ENCODE measurements at places on chromosomes 5 and 9. TPM values are rescaled to one million over a fixed set of nuclear protein-coding genes. Genes with fewer than 3 reads are reported as not detected.
A peak's percentile ranks its signal among the peaks of the same experiment; 100 is the strongest.

GRCh38 chr5:4987431-4987830, 152.7 kb upstream of the ADAMTS16 start:
- H3K27ac ChIP-seq: no peak overlapping the region
- no peaks in the 10 kb centered on the region for H3K27me3 ChIP-seq
- no peak for DNase-seq
- no peaks in the 10 kb centered on the region for H3K4me1 ChIP-seq
- no peak overlapping the region for H3K4me3 ChIP-seq
- no peaks in the 10 kb centered on the region for H3K36me3 ChIP-seq

The SH3GLB2 gene
- 88.4 TPM for total RNA-seq

DNA sequence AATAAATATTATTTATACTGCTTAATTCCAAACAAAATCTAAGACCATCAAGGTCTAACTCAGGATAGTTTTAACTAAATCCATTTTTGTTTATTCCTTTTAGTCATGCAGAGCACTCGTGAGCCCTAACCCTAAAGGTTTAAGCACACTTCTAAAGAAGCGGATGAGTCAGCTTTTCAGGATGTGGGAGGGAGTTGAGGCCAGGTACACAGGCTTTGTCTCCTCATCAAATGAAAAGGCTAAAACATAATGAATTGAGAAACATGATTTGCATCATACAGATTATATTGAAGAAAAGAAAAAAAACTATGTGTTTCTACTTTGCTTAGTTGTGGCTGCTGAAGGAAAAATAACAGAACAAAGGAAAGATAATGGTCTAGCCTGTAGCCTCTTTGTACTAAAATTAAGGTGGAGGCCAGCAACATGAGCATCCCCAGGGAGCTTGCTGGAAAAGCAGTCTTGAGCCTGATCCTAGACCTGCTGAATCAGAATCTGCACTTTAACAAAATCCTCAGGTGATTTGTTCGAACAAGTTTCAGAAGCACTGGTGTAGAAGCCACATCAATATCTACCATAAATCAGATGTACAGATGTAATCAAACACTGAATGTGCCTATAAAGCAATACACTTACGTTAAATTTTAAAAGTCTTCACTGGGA, 21.1 kb upstream of the ISCA1 start:
- no peaks in the 10 kb centered on the region for H3K27me3 ChIP-seq
- no peak for DNase-seq
- no peaks in the 10 kb centered on the region for H3K4me1 ChIP-seq

DNA sequence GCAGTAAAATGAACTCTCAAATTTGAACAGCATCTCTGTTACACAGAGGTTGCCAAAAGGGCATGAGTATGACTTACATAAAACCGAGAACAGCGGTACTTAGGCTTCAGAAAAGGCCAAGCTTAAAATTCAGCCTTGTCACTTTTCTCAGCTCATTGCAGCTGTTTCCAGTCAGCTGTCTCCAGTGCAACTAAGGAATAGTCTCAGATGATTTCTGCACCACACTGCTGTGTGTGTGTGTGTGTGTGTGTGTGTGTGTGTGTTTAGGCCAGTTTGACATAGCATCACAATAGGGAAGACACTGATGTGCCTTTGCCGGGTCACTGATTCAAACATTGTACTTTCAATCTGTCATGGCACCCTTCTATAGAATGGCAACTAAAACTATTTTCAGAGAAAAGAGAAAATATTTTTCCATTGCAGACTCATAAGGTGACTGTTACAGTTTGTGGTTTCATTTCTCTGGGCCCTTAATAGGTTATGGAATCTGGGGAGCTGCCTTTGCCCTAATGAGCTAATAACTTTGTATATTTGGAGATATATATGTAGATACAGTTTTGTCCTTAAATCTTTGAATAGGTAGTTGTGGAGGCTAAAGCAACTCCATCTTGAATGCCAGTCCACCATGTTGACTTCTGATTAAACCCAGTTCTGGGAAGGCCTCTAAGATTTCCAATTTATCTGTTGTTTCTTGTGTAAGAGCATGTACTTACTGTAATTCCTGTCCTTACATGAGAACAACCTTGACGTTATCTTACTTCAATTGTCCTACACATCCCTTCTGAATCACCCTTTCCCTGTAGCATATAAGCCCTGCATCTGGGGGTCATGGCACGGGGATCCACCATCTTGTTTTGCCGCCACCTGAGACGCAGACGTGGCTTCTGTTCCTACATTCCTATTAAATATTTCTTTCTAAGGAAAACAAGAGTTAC, 4.5 kb downstream of the LSM11 start:
- DNase-seq: no peak
- peaks cover 10% of the 10 kb centered on the region for H3K36me3 ChIP-seq
- H3K4me3 ChIP-seq: no peak overlapping the region
- no peaks in the 10 kb centered on the region for H3K27me3 ChIP-seq

GRCh38 chr5:10724781-10725507, 36.1 kb downstream of the DAP start:
- DNase-seq: no peak
- peaks cover 6% of the 10 kb centered on the region for H3K36me3 ChIP-seq
- peak overlapping the region; percentile 59 for H3K27ac ChIP-seq
- H3K27me3 ChIP-seq: no peaks in the 10 kb centered on the region
- peaks cover 24% of the 10 kb centered on the region for H3K4me1 ChIP-seq
- H3K4me3 ChIP-seq: no peak overlapping the region

- H3K36me3 ChIP-seq: no peaks in the 10 kb centered on the region
- H3K27me3 ChIP-seq: no peaks in the 10 kb centered on the region
- H3K4me1 ChIP-seq: peaks cover 3% of the 10 kb centered on the region
- DNase-seq: peak; percentile 59
- H3K27ac ChIP-seq: no peak overlapping the region
- H3K4me3 ChIP-seq: no peak overlapping the region
These were observed 236.5 kb upstream of the TRIM32 start for GRCh38 chr9:116450378-116451139.

- H3K27me3 ChIP-seq: no peaks in the 10 kb centered on the region
- H3K4me1 ChIP-seq: no peaks in the 10 kb centered on the region
- DNase-seq: peak; percentile 59
- H3K4me3 ChIP-seq: no peak overlapping the region
These were observed 19.6 kb upstream of the CNOT6 start for GRCh38 chr5:180474569-180474968.
